EL (cell line): ENCODE measurements at places on chromosomes 1 and 21.

DNA sequence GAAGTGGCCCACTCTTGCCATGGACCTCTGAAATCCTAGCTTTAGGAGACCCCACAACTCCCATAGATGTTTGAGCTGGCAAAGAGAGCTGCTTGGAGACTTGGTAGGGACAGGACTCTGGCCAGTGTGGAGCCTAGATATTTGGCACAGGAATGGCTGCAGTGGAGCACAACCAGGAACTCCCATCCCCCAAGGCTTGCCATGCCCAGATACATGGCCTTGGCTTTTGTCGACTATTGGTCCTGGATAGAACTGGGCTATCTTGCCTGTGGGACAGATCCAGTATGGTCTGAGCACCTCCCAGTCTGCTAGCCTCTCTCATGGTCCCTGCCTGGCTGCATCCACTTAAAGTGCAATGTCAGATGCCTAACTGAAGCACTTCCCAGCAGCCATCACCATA is 7.8 kb upstream of the GBP2 start:
- no peak for DNase-seq

GRCh38 chr1:110070282-110070669 is 196 bp downstream of the ALX3 start:
- DNase-seq, result no peak

DNA sequence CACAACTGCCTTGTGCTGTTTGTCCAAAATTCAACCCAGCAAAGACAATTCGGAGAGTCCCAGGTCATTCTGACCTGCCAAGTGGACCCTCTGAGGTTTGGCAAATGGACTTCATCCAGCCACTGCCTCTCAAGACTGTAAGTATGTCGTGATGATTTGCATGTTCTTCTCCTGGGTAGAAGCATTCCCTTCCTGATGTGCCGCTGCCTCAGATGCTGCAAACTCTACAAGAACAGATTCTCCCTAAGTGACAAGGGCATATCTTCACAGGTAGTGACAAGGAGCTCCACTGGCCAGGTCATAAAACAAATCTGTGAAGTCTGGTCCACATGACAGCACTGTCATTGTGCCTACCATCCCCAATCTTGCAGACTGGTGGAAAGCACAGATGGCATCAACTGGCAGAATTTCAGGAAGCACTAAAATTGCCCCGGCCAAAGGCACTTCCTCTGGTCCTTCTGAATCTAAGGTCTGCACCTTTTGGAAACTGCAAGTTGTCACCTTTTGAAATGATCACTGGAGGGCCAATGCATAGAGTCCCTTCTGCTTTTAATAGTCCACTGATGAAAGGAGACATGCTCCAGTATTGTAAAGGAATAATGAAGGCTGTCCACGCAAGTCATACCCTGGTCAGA is 27.4 kb downstream of the POFUT2 start:
- DNase-seq, result no peak

DNA sequence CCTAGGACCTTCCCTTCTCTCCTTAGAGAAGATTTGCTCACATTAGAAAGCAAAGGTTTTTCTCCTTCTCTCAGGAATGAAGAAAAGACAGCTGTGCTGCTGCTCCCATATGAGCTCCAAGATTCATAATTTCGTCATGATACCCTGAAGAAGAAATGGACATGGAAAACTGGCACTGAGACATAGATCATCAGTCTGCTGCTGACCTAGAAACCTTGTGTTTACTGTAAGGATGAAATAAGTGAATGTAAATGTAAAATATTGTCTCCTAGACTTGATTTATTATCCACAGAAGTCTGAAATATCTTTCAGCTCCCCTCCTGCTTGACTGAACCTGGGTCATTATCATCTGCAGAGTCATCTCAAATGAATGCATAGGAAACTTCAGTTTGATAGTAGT is 77.9 kb downstream of the ZC3H11B start:
- DNase-seq, result no peak

DNA sequence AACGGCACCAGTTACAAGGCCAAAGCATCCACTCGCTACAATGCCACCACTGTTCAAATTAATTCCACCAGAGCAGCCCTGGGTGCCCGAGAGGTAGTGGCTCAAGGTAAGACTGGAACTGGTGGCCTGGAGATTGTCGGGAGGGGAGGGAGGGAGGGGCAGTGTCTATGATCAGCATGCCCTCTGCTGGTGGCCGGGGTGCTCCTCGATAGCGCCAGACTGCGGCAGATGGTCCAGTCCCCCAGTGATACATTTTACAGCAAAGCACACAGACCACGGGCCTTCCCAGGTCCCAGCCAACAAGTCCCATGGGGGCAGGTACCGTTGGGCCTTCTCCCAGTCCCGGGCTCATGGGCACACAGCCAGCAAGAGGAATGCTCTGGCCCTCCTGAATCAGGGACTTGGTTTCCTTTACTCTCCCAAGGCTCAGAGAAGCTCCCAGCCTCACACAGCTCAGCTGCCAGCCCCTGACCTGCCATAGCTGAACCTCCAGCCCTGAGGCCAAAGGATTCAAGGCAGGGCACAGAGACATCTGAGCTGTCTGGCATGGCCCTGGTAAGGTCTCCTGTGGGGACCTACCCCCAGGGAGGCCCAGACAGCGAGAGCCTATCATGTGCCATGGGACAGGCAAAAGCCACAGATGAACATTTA is 15.3 kb downstream of the ACOT7 start:
- no peak for DNase-seq
